ENCODE measurements at places on chromosomes 5 and 9. TPM values are rescaled to one million over a fixed set of nuclear protein-coding genes. Genes with fewer than 3 reads are reported as not detected.

PTCH1 gene
- total RNA-seq: 2.0 TPM

DNA sequence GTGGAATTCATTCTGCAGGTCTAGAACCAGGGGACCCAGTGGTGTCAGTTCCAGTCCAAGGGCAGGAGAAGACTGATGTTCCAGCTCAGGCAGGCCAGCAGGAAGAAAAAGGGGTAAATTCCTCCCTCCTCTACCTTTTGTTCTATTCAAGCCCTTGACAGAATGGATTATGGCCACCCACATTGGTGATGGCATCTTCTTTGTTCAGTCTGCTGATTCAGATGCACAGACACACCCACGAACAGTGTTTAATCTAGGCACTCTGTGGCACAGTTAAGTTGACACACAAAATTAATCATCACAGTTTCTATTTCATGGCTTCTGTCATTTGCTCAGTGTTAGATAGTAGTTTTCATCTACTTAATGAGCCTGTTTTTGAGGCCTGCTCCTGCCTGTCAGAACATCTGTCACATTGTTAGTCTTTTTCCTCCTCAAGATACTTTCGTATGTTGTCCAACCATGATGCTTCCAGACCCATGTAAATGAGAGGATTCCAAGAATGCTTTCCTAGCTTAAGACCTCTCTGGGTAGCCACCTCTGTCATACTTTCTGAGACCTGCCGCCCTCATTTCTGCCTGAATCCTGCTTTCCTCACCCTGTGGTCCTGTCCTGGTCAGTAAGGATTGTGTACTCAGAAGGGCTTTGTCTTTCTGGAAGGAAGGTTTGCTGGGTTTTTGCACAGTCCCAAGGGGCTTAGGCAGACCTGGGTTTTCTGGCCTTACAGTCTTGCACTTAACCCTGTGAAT, 72.5 kb downstream of the SPIN1 start:
- peak overlapping the region; percentile 32 for H3K4me3 ChIP-seq
- no peaks in the 10 kb centered on the region for H3K27me3 ChIP-seq
- peak; percentile 99 for ATAC-seq

DNA sequence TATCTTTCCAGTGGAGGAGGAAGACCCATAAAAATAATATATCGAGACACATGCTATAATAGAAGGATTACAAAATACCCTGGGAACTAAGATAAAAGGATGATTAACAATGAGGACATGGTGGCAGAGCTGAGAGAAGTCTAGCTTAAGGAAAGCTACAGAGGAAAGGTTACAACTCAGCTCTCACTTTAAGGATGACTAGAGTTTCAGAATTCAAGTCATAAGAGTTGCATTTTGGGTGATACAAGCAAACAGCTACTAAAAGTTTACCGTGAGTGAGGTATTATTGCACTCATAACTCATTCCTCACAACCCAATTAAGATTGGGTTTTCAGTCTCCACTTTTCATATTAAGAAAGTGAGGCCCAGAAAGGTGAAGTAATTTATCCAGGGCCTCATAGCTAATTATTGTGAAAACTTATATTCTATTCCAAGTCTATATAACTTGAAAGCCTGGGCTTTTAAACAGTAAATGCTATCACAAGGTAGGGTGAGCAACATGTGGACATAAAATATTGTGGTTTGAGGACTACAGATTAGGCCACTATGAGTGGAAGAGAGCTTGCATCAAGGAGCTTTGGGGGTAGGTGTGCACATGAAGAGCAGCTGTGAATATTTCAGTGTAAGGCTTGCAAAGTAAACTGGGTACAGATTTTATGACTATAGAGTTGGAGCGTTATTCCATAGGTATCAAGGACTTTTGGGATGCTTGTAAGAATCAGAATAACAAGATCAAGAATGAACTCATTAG, 28.0 kb downstream of the JAKMIP2 start:
- no peaks in the 10 kb centered on the region for H3K4me1 ChIP-seq
- no peaks in the 10 kb centered on the region for H3K27me3 ChIP-seq
- H3K27ac ChIP-seq: no peak overlapping the region
- H3K36me3 ChIP-seq: peaks cover 4% of the 10 kb centered on the region

LHX3 gene
- total RNA-seq: not detected

GRCh38 chr5:39256477-39257235, 37.3 kb upstream of the FYB1 start:
- no peaks in the 10 kb centered on the region for H3K36me3 ChIP-seq
- H3K27me3 ChIP-seq: no peaks in the 10 kb centered on the region
- peak overlapping the region; percentile 12 for H3K4me3 ChIP-seq
- no peaks in the 10 kb centered on the region for H3K4me1 ChIP-seq
- ATAC-seq: peak; percentile 94

DNA sequence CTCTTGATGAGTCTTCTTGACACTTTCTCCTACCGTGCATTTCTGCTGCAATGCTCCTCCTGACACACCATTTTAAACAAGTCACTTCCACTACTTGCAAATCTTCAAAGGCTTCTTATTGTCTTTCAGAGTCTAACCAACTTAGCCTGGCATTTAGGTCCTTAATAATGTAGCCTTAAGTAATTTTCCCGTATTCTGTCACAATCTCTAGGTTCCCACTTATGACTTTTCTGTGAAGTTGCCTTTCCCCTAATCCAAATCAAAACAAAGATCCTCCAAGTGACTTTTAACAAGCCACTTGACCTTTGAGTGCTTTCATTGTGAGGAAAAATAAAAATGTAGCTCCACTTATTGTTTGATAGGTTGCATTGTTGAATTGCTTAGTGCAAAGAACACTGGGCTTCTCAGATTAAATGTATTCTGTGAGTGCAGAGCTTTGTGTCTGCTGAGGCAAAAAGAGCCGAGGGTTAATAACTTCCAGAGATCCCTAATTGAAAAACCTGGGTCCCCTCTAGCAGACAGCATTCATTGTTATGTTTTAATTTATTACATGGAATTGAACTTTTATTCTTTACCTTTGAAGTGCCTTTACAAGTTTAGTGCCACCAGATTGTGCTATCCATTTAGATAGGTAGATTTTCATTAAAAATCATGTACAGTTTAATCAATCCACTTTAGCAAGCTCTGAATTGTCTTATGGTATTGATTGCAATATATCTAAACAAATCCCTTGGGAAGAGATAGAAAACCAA, 341.7 kb upstream of the TYRP1 start:
- no peaks in the 10 kb centered on the region for H3K36me3 ChIP-seq
- no peaks in the 10 kb centered on the region for H3K27me3 ChIP-seq
- H3K4me1 ChIP-seq: no peaks in the 10 kb centered on the region
- ATAC-seq: no peak

GRCh38 chr5:53965459-53965858, 344.9 kb downstream of the ARL15 start:
- no peak overlapping the region for H3K4me3 ChIP-seq
- H3K4me1 ChIP-seq: no peaks in the 10 kb centered on the region
- ATAC-seq: no peak
- no peaks in the 10 kb centered on the region for H3K27me3 ChIP-seq
- H3K27ac ChIP-seq: no peak overlapping the region
- peaks cover 11% of the 10 kb centered on the region for H3K36me3 ChIP-seq

NR4A3 gene
- 42.0 TPM for total RNA-seq

DNA sequence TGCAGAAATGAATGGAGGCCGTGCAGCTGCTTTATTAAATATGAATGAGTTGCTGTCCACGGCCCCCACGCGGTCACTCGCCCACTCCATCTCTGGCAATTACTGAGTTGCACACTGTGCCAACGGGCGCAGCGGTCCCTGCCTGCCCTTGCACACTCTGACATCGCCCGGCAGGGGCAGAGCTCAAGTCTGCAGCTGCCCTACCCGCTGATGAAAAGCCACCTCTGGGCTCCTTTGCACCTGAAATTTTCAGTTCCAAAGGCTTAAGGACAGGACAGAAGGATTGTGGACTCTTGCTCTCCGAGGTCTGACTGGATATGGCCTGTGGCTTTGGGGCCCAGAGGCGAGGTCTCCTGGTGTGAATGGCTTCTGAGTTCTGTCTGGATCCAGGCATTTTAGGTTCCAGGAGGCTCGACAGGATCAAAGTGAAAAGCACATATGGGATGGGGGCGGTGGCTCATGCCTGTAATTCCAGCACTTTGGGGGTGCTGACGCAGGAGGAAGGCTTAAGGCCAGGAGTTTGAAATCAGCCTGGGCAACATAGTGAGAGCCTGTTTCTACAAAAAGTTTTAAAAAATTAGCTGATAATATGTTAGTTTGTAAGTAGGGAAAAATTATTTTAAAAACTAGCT, 201.8 kb downstream of the PAX5 start:
- ATAC-seq: no peak
- no peaks in the 10 kb centered on the region for H3K36me3 ChIP-seq
- H3K27ac ChIP-seq: no peak overlapping the region
- H3K4me1 ChIP-seq: no peaks in the 10 kb centered on the region
- no peak overlapping the region for H3K4me3 ChIP-seq
- peaks cover 11% of the 10 kb centered on the region for H3K27me3 ChIP-seq

GRCh38 chr5:35058374-35058788, 10.6 kb upstream of the AGXT2 start:
- H3K27me3 ChIP-seq: peaks cover 33% of the 10 kb centered on the region
- H3K4me3 ChIP-seq: no peak overlapping the region
- H3K36me3 ChIP-seq: no peaks in the 10 kb centered on the region
- peak; percentile 86 for ATAC-seq
- H3K4me1 ChIP-seq: peaks cover 3% of the 10 kb centered on the region

DNA sequence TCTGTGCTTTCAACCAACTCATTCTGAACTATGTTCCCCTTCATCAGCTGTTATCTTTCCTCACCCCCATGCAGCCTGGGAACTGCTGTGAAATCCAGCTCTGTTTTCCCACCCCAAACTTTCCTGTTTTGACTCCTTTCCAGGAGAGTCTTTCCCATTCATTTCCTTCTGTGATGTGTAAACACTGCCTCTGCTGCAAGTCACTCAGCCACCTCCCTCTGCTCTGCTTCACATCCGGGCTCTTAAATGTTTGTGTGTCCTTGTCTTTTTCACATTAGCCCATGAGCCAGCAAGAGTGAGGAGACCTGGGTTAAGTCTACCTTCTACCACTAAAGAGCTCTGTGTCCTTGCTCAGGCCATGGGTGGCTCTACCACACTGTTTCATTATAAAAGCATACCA, 137.5 kb downstream of the ICE1 start:
- H3K27me3 ChIP-seq: peaks cover 24% of the 10 kb centered on the region
- no peaks in the 10 kb centered on the region for H3K4me1 ChIP-seq
- ATAC-seq: no peak
- H3K36me3 ChIP-seq: no peaks in the 10 kb centered on the region

- H3K27ac ChIP-seq: no peak overlapping the region
- H3K4me3 ChIP-seq: no peak overlapping the region
Observed at GRCh38 chr5:170217831-170218230, 15.0 kb upstream of the C5orf58 start.

SLU7 gene
- total RNA-seq: 53.7 TPM

All from activated T-helper 17 cell treated with anti-CD3 and anti-CD28 coated beads, Interleukin-2, amount 50 U/mL, for 72 hours (primary cell).